ENCODE measurements at places on chromosomes 11 and 22. TPM values are rescaled to one million over a fixed set of nuclear protein-coding genes. Genes with fewer than 3 reads are reported as not detected.

The AQP11 gene
- 0.86 TPM for total RNA-seq

The CHADL gene
- total RNA-seq, result 16.1 TPM

The DNHD1 gene
- 4.4 TPM for total RNA-seq

The NEFH gene
- total RNA-seq, result 0.28 TPM

The PAFAH1B2 gene
- total RNA-seq, result 41.1 TPM

The PGA5 gene
- 0.48 TPM for total RNA-seq

The MYO7A gene
- total RNA-seq, result 5.0 TPM

The CD3E gene
- 1.8 TPM for total RNA-seq

The IFITM10 gene
- total RNA-seq, result 0.47 TPM

GRCh38 chr11:65131417-65131776 lies 2.9 kb downstream of the SYVN1 start:
- no peak for DNase-seq
- H3K4me3 ChIP-seq, result no peak overlapping the region
- H3K27ac ChIP-seq, result no peak overlapping the region
- no peaks in the 10 kb centered on the region for H3K27me3 ChIP-seq
- peaks cover 65% of the 10 kb centered on the region for H3K36me3 ChIP-seq
- peaks cover 35% of the 10 kb centered on the region for H3K4me1 ChIP-seq

GRCh38 chr11:76156971-76157427 lies 49.3 kb downstream of the WNT11 start:
- no peaks in the 10 kb centered on the region for H3K27me3 ChIP-seq
- H3K27ac ChIP-seq, result no peak overlapping the region
- no peaks in the 10 kb centered on the region for H3K4me1 ChIP-seq
- no peaks in the 10 kb centered on the region for H3K36me3 ChIP-seq
- H3K4me3 ChIP-seq, result no peak overlapping the region
- DNase-seq, result no peak

DNA sequence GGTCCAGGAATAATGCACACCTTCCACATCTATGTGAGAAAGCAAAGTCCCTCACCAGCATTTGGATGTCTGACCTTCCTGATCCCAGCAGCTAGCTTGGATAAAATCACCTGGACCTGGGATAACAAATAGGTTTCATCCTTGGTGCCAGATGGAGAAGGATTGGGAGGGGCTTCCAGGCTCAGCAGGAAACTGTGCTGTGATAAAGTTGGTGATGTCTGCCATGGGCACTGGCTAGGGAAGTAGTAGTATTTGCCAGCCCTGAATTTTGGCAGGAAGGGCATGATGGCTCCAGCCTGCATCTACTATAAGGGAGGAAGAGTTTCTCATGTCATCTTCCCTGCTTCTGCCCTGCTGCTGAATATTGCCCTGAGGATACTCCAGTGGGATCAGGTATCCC lies 37.5 kb downstream of the C11orf91 start:
- no peaks in the 10 kb centered on the region for H3K36me3 ChIP-seq
- H3K27ac ChIP-seq, result no peak overlapping the region
- DNase-seq, result peak; percentile 7
- H3K4me1 ChIP-seq, result no peaks in the 10 kb centered on the region
- no peak overlapping the region for H3K4me3 ChIP-seq

DNA sequence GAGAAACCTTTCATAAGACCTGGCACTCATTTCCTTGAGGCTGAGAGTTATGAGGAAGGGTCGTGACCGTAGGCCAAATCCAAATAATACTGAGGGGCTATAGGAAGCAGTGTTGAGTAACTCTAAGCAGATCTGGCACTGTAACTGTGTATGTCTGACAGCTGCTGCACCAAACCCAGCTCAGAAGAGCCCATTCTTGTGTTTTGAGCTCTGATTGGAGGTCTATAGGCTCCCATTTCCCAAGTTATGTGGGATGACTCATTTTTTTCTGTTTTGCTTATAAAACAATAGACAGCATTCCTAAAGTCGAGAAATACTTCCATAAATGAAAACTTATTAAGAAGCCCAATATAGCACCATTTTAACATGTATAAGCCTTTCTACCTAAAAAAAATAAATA lies 645.8 kb downstream of the DLG2 start:
- DNase-seq, result no peak
- no peaks in the 10 kb centered on the region for H3K36me3 ChIP-seq
- H3K27me3 ChIP-seq, result no peaks in the 10 kb centered on the region
- H3K4me1 ChIP-seq, result no peaks in the 10 kb centered on the region
- no peak overlapping the region for H3K4me3 ChIP-seq

DNA sequence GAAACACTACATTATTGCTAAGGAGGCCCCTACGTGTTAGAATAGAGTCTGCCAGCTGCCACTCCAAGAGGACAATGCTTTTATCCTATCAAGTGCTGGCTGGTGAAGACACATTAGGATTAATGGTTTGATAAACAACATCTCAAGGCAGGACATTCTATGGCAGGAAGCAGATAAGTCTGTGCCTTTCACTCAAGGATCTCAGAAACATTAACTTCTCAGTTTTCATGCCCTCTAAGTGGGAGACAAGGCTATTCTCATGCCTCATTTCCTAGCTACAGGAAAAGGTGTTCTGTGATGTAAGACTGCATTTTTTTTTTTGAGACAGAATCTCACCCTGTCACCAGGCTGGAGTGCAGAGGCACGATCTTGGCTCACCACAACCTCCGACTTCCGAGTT lies 23.5 kb upstream of the TIMP3 start:
- no peaks in the 10 kb centered on the region for H3K4me1 ChIP-seq
- no peaks in the 10 kb centered on the region for H3K36me3 ChIP-seq
- no peak overlapping the region for H3K4me3 ChIP-seq
- DNase-seq, result no peak
- H3K27ac ChIP-seq, result no peak overlapping the region

DNA sequence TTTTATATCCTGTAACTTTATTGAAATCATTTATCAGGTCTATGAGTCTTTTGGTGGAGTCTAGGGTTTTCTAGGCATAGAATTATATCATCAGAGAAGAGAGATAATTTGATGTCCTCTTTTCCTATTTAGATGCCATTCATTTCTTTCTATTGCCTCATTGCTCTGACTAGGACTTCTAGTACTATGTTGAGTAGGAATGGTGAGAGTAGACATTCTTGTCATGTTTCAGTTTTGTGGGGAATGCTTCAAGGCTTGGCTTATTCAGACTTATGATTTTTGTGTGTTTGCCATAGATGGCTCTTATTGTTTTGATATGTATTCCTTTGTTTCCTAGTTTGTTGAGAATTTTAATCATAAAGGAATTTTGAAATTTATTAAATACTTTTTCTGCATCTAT lies 1078.3 kb downstream of the FAM181B start:
- no peaks in the 10 kb centered on the region for H3K4me1 ChIP-seq
- DNase-seq, result no peak

GRCh38 chr11:78542007-78542406 lies 32.7 kb downstream of the NARS2 start:
- no peak for DNase-seq
- no peak overlapping the region for H3K4me3 ChIP-seq
- H3K27me3 ChIP-seq, result no peaks in the 10 kb centered on the region

- no peak overlapping the region for H3K4me3 ChIP-seq
- DNase-seq, result no peak
These were observed 13.8 kb upstream of the KAT5 start for GRCh38 chr11:65698205-65698604.

GRCh38 chr11:17405232-17406005 lies 17.0 kb upstream of the KCNJ11 start:
- DNase-seq, result peak; percentile 77
- no peaks in the 10 kb centered on the region for H3K27me3 ChIP-seq
- H3K36me3 ChIP-seq, result no peaks in the 10 kb centered on the region

DNA sequence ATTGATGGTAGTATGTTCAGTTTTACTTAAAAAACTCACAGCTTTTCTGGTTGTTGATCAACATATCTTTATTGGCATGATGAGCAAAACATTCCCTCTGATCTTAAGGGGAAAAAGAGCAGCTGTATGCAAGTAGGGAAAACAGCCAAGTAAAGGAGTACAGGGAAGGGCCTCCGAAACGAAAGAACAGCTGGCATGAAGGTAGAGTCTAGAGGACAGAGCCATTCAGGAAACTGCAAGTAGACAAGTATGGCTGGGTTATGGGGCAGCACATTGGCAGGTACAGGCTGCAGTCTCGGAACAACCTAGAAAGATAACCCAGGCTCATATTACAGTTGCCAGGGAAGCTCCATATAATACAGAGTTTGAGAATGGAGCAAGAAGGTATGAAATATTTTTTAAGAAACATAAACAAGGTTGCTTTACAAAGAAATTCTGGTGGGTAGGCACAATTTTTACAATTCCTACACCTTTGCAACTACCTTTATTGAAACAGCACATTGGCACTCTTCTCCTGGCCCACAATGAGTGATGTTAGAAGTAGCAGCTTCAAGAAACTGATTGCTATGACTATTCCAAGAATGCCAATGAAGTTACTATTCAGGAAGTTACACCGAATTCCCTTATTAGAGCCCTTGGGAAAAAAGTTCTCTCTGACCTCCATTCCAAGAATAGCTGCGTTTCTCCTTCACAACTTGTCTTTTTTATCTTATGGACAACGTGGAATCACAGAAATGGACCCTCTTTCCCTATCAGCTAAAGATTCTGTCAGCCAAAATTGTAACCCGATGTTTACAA lies 45.2 kb downstream of the LGR4 start:
- no peak for DNase-seq
- H3K27ac ChIP-seq, result no peak overlapping the region
- H3K4me3 ChIP-seq, result no peak overlapping the region
- no peaks in the 10 kb centered on the region for H3K36me3 ChIP-seq
- no peaks in the 10 kb centered on the region for H3K4me1 ChIP-seq

DNA sequence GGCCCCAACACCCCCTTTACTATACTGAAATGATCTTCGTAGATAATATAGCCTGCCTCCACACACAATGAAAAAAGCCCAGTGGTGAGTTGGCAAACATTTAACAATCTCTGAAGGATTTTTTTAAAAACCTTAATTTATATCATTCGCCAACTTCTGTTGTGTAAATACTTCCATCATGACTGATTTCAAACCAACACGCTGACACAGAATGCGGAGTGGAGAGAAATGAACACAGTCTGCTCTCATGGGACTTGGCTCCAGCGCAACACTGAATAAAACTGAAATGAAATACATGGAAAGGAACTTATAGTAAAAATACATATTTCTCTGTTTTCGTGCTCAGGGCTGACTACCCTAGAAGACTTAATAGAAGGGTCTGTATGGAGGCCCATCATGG lies 61.3 kb upstream of the WNT11 start:
- H3K4me3 ChIP-seq, result no peak overlapping the region
- H3K36me3 ChIP-seq, result no peaks in the 10 kb centered on the region
- no peak overlapping the region for H3K27ac ChIP-seq
- H3K27me3 ChIP-seq, result no peaks in the 10 kb centered on the region
- H3K4me1 ChIP-seq, result peaks cover 29% of the 10 kb centered on the region
- DNase-seq, result no peak

DNA sequence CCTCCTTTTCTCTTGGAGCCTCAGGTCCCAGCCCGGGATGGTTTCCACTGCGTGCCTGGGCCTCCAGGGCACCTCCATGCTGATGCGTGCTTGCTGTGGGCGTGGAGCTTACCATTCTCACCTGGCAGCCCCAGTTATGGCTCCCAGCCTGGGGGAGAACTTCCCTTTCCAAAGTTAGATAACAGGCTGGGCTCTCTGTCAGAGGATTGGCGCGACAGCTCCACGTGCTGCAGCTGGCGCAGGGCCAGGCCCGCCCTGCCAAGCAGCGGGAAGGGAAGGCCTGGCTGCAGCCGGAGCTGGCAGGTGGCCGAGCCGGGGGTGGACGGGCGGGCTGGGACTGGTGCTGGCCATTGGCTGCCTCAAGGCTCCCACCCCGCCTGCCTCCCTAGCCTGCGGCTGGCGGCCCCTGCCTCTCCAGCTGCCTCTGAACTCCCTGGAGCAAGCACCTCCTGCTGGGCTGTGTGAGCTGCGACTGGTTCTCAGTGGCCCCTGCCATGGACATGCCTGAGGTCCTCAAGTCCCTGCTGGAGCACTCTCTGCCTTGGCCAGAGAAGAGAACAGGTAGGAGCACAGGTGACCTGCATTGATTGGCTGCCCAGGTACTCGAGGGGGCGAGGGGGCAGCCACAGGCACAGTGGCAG lies 14.6 kb upstream of the TEF start:
- H3K4me3 ChIP-seq, result peak overlapping the region; percentile 9
- peak overlapping the region; percentile 69 for H3K27ac ChIP-seq
- H3K36me3 ChIP-seq, result no peaks in the 10 kb centered on the region

DNA sequence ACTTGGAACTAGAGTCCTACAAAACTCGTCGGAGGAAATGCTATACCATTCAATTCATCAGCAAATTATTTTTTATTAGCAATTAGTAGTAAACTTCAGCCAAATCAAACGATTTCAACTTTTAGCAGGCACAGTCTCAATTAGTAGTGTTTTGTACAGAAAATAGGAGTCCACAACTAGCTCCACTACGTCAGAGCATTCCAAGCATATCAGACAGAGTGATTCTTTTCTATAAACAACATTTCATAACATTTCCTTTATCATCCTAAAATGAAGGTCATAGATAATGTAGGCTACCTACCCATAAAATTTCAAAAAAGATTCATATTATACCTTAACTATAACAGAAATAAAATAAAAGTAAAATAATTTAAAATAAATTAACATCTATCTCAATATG lies 169.9 kb downstream of the KIF18A start:
- no peak for DNase-seq

GRCh38 chr22:36938028-36938425 lies 24.6 kb downstream of the CSF2RB start:
- H3K36me3 ChIP-seq, result no peaks in the 10 kb centered on the region
- H3K27me3 ChIP-seq, result no peaks in the 10 kb centered on the region
- DNase-seq, result no peak
- no peaks in the 10 kb centered on the region for H3K4me1 ChIP-seq
- H3K4me3 ChIP-seq, result no peak overlapping the region
- no peak overlapping the region for H3K27ac ChIP-seq

DNA sequence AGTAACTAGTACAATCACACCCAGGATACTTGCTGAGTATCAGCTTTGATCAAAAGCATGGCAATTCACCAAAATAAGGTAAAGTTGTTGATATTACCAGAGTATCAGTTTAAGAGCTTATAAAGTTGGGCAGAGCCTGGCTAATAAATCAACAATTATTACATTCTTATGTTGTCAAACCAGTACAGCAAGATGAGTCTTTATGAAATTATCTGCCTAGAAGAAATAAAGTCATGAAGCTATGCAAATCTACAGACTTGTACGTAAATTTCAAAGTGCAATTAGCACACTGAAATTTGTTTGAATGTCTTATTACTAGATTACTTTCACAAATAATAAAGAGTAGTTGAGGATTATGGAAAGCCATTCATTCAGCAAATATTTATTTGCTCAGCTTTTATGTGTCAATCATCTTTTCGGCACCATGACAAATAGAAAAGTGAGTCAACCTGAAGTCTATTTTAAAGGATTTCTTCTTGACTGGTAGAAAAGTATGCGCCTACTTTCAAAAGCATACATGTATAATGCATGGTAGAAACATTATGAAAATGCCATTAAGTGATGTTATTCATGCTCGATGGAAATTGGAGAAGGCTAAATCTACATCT lies 5.0 kb upstream of the ANO3 start:
- no peak for DNase-seq
- H3K4me3 ChIP-seq, result no peak overlapping the region

DNA sequence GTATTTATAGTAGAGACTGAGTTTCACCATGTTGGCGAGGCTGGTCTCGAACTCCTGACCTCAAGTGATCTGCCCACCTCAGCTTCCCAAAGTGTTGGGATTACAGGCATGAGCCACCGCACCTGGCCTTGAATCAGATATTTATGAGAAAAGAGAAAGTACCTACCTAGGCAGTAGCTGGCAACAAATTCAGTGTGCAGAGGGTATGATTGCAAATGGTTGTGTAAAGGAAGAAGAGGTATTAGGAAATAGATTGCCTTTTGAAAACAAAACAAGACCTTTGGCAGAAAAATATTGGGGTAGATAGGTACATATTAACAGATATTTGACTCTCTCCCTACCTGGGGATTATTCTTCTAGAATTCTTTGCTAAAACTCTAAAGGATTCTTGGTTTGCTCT lies 38.5 kb upstream of the LIN7C start:
- no peaks in the 10 kb centered on the region for H3K27me3 ChIP-seq
- H3K36me3 ChIP-seq, result no peaks in the 10 kb centered on the region
- no peak for DNase-seq
- no peak overlapping the region for H3K27ac ChIP-seq
- no peaks in the 10 kb centered on the region for H3K4me1 ChIP-seq

All from right atrium auricular region (tissue), 2 donors.